Right ventricle myocardium superior (tissue), 1 donor: ENCODE measurements at places on chromosomes 6 and 20. TPM values are rescaled to one million over a fixed set of nuclear protein-coding genes. Genes with fewer than 3 reads are reported as not detected.

The ASIP gene
- 18.9 TPM for total RNA-seq

The CCR6 gene
- total RNA-seq: not detected

The ADGRF1 gene
- total RNA-seq: not detected

The C6orf163 gene
- 1.6 TPM for total RNA-seq

The WFDC10B gene
- total RNA-seq: not detected

The CST4 gene
- total RNA-seq: not detected

The TFAP2D gene
- not detected for total RNA-seq

The HAO1 gene
- total RNA-seq: not detected

The BCAS1 gene
- total RNA-seq: not detected

The FRK gene
- 7.5 TPM for total RNA-seq

The OXT gene
- total RNA-seq: not detected

The STMND1 gene
- not detected for total RNA-seq

The CCN6 gene
- total RNA-seq: not detected

The MAS1 gene
- total RNA-seq: not detected

The RIPOR3 gene
- total RNA-seq: 8.1 TPM

The PHACTR1 gene
- 114 TPM for total RNA-seq

The DEFB127 gene
- total RNA-seq: not detected

The PPDPF gene
- total RNA-seq: 246 TPM

The MYLK2 gene
- 0.19 TPM for total RNA-seq

The DPPA5 gene
- total RNA-seq: not detected

The ZSCAN23 gene
- 2.1 TPM for total RNA-seq

The EYA4 gene
- total RNA-seq: 20.4 TPM

The TFAP2A gene
- total RNA-seq: 0.51 TPM

The RAET1L gene
- not detected for total RNA-seq

The SYNDIG1 gene
- total RNA-seq: 11.5 TPM

The SPATA2 gene
- 7.9 TPM for total RNA-seq

The CRYBG1 gene
- 1.6 TPM for total RNA-seq

The RNF217 gene
- 9.0 TPM for total RNA-seq

The ORC3 gene
- total RNA-seq: 17.9 TPM

The NMBR gene
- not detected for total RNA-seq

The ZNF343 gene
- 5.5 TPM for total RNA-seq

The TNFAIP3 gene
- total RNA-seq: 4.6 TPM

The GJA10 gene
- total RNA-seq: not detected

The RNASET2 gene
- 12.3 TPM for total RNA-seq
